ENCODE measurements at places on chromosomes 12 and 14.

GRCh38 chr12:104846056-104846767 is 111.9 kb downstream of the SLC41A2 start:
- DNase-seq = no peak

- no peak for DNase-seq
Measured at GRCh38 chr14:94451826-94452225, 774 bp downstream of the SERPINA11 start.

DNA sequence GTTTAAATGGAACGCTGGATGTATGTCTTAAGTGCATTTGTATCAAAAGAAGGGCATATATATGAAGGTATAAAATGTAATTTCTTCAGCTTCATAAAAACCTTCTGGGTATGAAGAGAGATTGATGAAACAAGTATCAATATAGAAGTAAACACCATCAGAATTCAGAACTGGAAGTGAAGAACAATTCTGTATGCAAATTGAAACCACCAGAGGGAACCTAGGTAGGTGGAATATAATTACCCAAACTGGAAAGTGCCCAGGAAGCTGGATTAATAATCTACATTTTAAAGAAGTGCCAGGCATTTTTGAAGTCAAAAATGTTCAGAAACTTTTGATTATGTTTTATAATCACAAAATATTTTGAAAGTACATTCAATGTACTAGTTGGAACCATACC is 336.2 kb upstream of the GARIN6 start:
- DNase-seq = no peak

GRCh38 chr12:49902399-49903350 is 1.0 kb downstream of the FAIM2 start:
- no peak for DNase-seq

DNA sequence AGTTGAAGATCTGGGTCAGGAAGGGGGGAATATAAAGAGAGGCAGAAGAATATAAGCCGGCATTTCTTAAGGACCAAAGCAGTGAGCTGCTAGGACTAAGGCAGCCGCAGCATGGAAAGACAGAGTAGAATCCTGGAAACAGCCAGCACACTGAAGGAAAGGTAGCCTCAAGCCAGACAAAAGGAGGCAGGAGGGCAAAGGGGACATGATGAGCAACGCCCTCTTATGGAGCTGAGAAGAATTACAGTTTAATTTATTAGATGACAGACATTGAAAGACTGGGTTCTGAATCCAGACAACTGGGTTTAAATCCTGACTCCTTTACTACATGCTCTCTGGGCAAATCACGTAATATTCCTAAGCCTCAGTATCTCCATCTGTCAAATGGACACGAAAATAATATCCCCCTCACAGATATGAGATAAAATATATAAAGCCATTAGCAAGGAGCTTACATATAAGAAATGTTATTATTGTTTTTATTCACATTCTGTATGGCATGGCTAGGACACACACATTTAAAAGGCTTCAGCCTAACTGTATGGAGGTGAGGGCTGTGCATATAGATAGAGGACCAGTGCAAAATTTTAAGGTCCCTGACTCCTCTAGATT is 8.1 kb upstream of the PCED1B start:
- no peak for DNase-seq

DNA sequence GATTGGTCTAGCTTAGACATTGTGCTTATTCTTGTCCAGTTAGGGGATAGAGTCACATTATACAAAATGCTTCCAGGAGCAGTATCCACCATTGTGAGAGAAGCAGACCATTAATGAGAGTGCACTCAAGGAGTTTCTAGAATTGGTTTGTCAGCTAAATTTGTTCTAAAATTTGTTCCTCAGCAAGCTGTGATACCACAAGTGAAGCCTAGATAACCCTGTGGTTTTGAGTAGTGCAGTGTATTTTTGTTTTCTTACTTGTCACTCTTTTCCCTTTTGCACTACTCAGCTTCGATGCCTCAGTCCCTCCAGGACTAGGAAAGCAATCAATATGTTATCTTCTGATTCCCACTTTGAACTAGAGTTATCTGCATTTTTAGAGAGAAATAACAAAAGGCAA is 42.5 kb upstream of the AKAP6 start:
- DNase-seq = no peak

DNA sequence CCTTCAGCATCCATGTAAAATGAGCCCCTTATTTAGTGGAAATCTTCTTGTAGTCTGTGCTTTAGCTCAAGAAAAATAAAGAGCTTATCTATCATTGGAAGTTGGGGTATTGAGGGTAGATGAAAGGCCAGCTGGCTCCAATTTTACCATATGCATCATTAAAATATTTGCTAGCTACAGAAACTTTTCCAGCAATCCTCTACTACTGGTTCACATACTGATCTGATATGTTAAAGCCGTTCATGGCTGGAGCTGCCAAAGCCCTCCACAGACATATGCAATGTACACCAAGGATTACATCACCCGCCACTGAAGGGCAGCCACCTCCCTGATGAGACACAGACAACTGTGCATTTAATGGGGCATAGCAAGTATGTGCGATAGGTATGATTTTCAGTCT is 1205.3 kb downstream of the GALC start:
- no peak for DNase-seq

GRCh38 chr12:65741656-65742017 is 82.6 kb upstream of the HMGA2 start:
- DNase-seq = no peak

DNA sequence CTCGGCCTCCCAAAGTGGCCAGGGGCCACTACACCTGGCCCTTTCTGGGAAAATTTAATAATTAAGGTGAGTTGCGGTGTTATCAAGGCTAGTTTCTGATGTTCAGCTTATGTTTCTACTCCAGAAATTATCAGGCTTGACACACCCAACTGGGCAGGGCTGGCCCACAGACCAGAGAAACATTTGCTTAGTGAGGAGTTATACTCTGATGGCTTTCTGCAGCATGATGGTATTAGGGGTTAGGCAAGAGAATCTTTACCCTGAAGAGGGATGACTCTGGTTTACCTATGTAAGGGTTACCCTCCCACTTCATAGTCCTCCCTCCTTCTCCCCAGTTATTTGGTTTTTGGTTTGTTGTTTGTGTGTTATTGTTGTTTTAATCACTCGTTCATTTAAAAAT is 24.5 kb upstream of the HECTD1 start:
- DNase-seq = no peak

GRCh38 chr12:1796515-1797010 is 23.8 kb upstream of the LRTM2 start:
- DNase-seq = peak; percentile 77

DNA sequence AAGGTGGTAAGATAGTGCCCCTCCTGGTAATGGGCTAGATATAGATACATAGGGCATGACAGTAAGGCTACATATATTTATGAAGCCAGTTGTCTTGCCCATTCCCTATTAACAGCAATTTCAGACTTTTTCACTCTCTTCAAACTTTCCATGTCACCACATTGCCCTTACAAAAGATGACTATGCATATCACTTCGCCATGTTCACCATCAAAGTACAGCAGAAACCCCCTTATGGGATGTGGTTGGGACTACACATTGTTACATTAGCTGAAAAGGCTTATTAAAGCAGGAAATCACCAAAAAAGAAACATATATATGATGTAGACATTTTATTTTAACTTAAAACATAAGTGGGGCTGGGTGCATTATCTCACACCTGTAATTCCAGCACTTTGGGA is 9.8 kb upstream of the SMCO2 start:
- no peak for DNase-seq

- DNase-seq = no peak
Measured at GRCh38 chr12:666766-667308, 3.6 kb upstream of the NINJ2 start.

DNA sequence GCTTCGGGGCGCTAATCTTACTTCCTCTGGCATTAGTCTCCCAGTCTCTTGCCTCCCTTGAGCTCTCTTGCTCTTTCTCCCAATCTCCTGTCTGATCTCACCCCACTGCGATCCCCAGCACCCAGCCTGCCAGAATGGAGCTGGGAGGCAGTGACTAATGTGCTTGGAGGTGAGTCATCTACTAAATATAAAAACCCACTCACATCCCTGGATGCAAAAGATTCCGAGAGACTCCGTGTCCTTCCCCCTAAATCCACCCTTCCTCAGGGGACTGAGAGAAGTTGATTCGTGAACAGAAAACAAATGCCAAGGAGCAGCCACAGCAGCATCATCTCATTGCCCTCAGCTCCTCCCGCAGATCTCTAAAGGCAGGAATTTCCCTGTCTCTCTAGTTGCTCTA is 45.7 kb upstream of the KCNA5 start:
- DNase-seq = no peak

DNA sequence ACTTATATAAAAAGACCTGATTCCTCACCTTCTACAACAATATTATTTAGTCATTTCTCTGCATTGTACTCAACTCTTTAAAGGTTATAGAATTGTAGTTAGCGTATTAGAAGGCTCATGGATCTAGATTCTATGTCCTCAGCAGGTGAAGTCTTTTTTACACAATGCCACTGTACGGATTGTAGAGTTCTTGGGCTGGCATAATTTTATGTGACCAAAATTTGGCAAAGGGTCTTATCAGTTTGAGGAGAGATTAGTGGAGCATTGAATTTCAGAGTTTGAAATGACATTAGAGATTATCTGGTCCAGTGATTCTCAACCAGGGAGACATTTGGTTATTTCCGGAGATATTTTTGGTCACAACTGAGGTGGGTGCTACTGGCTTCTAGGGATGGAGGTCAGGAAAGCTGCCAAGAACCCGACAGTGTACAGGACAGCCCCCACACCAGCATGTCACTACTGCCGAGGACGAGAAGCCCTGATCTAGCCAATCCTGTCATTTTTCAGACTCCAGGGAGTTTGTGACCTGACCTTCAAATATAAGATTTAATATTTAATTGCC is 63.9 kb downstream of the BICD1 start:
- no peak for DNase-seq

- no peak for DNase-seq
Measured at GRCh38 chr14:73788317-73788598, 63.4 kb upstream of the PTGR2 start.

GRCh38 chr12:100566887-100567637 is 6.4 kb upstream of the GAS2L3 start:
- DNase-seq = no peak

DNA sequence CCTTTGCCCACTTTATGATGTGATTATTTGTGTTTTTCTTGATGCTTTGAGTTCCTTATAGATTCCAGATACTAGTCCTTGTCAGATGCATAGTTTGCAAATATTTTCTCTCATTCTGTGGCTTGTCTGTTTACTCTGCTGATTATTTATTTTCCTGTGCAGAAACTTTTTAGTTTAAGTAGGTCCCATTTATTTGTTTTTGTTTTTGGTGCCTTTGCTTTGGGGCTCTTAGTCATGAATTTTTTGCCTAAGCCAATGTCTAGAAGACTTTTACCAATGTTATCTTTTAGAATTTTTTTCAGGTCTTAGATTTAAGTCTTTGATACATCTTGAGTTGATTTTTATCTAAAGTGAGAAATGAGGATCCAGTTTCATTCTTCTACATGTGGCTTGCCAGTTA is 667.3 kb downstream of the SLC16A7 start:
- no peak for DNase-seq

DNA sequence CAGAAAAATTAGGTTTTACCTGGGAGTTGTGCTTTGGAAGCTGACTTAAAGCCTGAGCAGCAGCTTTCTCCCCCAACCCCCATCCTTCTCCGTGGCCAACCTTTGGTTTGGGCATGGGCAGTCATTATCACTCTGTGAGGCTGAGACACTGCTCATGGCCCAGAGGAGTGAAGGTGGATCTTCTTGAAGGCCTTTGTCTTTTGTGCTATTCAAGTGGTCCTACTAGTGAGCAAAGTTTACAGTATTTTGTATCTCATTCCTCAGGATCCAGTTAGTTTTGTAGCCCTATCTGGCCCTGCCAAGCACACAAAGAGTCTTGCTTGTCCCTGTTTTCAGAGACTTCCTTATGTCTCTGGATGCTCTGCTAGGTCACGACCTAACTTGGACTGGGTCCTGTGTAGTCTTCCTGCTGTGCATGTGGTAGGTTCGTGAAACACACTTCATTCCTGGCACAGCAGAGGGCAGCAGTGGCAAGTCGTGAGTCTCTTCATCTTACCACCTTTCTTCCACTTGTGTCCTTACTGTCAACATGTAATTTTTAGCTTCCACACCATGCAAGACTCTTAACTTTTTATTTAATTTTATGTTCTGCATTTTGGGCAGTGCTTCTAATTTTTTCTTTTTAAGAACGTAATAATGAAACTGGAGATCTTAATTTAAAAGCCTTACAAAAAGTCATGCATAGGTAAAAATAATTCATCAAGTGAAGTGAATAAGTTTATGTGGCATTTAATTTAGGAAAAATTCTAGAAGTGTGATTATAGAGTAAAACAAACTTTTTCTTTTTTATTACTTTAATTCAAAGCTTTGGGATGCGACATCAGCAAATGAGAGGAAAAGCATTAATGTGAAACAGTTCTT is 53.7 kb downstream of the APAF1 start:
- DNase-seq = no peak

- DNase-seq = no peak
Measured at GRCh38 chr12:77734214-77734883, 96.3 kb upstream of the NAV3 start.

GRCh38 chr12:104478396-104479122 is 21.8 kb downstream of the CHST11 start:
- DNase-seq = no peak

DNA sequence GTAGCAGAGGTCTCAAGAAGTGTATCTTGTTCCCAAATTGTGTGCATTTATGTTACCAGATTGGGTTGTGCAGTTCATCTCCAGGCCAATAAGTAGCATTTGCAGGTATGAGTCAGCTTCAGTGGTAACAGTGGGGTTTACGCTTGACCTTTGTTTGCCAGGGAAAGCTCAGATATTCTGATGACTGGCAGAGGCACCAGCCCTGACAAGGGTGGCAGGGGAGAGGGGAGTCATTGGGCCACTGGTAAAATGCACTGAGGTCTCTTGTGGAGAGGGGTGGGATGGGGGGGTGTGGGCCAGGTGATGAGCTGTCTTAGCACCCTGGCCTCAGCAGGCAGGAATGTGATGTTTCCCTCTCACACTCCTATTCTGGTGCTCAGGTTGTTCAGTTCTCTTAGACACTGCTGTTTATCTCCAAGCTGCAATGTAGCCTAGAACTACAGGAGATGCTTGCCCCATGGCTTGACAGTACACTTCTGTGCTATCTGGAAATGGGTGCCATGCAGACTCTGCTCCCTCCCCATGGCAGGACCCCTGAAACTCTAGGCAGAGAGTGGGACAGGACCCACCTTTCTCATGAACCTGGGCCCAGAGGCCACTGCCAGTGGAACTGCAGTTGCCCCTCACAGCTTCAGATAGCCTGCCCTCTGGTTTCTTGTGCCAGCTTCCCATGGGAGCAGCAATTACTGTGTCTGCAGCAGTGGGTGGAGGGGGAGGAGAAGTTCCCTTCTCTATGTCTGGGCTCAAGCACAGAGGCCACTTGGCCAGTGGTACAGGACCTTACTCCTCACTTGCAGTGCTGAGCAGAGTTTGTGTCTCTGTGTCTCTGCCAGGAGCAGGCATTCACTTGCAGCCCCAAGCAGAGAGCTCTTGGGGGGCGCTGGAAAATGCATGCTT is 31.9 kb downstream of the USP15 start:
- DNase-seq = no peak

GRCh38 chr14:20866963-20867362 is 24.2 kb upstream of the RNASE3 start:
- DNase-seq = no peak

- DNase-seq = no peak
Measured at GRCh38 chr14:36690311-36691040, 28.8 kb downstream of the PAX9 start.

All from upper lobe of right lung (tissue), 1 donor.